ENCODE measurements at places on chromosomes 7 and 10.

- peak; percentile 71 for DNase-seq
These were observed 4.5 kb downstream of the SAP25 start for GRCh38 chr7:100568896-100569844.

GRCh38 chr10:72688208-72688651 lies 3.7 kb upstream of the MCU start:
- peak; percentile 34 for DNase-seq

- DNase-seq: no peak
These were observed 125.2 kb downstream of the GNAT3 start for GRCh38 chr7:80386686-80387085.

DNA sequence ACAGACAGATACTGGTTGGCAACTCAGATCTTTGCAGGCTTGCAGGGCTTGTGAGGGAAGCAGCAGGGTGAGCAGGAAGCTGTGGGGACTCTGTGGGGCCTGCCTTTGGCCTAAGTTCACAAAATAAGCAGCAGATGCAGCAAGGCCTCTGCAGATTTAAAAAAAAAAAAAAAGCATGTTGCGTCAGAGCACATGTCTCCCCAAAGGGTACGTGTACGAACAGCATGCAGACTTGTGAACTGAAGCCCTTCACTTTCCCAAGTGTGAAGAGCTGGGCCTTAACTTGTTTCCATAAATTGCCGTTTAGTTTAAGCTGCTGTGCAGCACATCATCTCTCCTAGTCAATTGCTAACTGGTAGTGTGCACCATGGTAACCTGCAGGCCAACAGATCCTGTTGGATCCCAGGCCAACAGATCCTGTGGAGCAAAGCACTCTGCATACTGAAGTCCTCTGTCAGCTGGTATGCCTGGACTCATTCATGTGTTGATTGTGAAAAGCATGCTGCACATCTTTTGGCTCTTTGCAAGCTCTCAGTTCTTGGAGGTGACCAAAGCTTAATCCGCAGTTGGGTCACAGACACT lies 10.8 kb upstream of the XPNPEP1 start:
- peak; percentile 18 for DNase-seq

DNA sequence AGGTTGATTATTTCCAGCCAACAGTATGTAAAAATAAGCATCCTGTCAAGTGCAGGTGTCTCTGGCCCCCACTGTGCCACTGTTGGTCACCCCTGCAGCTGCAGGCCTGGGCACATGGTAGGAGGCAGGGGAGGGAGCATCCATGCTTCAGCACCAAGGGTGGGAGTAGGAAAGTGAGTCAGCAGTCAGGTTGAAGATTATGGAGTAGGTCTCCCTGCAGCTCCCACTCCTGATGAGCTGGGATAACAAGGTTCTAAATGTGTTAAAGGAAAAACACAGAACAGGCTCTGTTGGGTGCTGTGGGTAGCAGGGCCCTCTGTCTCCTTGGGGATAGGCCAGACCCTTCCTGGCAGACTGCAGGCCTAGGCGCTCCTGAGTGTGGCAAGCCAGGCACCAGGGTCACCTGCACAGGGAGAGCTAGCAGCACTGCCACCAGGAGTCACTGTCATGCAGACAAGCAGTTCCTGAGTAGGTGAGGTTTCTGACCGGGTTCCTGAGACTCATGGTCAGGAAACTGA lies 59.3 kb downstream of the NUDCD3 start:
- DNase-seq: no peak

- no peak for DNase-seq
These were observed 329 bp downstream of the NOLC1 start for GRCh38 chr10:102152545-102152890.

DNA sequence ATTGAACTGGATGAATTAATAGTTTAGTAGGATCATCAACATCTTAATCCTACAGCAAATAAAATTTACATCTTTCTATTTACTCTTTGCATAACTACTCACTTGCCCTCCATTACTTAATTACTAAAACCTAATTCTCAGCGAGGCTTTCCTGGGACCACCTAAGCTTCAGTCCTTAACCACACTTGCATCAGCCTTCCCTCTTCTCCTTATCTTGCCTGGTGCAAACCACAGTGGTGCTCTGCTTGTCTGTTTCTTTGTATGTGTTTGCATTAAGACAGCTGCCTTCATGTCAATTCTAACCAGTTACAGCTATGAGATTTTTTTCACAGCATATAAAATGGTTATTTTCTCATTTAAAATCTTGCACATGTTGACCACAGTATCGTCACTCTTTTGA lies 72.6 kb upstream of the ZNF92 start:
- DNase-seq: no peak

DNA sequence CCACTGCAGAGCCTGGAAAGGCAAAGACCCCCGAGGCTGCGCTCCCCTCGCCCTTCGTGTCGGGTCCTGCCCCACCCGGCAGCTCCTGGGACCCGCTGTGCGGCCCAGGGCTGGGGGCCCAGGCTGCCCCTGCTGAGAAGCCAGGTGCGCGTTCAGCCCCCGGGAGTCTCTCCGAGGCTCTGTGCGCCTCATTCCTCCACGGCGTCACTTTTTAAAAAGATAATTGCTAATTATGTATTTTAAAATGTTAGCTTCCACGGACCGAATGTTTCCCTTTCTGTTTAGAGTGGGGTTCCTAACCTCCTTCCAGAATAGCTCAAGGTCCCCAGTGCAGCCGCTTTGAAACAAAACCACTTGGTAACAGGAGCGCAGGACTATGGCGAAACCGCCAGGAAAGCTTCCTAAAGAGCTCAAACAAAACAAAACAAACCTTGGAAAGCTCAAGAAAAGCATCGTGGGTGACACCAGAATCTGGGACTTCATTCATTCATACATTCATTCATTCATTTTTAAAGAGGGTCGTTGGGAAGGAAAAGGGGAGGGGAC lies 45.6 kb downstream of the PDIA4 start:
- no peak for DNase-seq

DNA sequence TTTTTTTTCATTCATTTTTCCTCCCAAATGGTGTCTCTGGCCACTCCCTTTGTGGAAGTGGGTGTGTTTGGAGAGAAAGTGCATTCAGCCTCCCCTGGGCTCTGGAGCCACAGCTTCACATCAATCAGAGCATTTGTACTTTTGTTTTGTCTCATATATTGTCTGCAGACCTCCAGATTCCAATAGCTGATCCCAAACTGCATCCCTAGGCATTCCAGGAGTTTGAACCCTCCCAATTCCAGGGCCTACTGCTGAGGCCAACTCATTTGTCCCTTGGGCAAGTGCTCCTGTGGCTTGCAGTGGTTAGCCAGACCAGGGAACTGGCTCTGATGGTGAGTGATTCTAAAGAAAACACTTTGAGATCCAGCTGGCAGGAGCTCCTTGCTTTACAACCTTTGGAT lies 163.3 kb downstream of the IPMK start:
- no peak for DNase-seq

- no peak for DNase-seq
These were observed 18.4 kb downstream of the NKX2-3 start for GRCh38 chr10:99551158-99551557.

DNA sequence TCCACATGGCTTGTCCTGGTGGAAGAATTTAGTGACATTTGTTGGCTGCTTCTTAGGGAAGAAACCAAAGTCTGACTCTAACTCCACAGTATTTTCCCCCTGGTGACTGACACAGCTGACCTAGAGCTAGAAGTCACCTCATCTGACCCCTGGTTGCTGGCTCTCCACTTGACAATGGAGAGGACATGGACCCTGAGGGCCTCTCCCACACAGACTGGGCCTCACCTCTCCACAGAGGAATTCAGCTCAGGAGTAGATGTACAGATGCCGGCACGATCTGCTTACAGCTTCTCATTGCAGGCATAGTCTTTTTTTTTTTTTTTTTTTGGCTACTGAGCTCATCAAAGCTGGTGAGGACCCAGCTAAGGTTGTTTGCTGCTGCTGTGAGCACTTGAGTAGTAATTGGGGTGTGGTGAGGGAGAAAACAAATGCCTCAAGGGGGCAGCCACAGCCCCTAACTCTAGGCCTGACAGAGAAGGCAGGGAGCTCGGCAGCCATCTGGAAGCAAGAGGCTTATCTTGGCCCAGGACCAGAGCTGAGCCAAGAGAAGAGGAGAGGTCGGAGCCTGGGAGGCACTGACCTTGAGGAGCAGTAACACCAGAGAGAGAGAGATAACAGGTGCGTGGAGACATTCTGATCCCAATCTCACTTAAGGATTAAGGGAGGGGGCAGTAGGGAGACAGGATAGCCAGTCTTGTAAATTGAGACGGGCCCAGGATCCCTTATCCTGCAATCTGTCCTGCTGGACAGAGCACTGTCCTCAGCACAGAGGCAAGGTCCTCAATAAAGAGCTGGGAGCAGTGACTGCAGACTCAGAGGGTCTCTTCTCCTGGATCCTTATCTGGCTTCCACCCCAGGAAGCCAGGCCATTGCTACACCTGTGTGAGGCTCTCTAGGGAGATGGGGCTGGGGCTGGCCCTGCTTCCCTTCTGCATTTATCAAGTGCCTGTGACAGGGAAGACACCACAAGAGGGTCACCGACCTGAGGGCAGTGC lies 9.4 kb downstream of the PRSS58 start:
- no peak for DNase-seq

DNA sequence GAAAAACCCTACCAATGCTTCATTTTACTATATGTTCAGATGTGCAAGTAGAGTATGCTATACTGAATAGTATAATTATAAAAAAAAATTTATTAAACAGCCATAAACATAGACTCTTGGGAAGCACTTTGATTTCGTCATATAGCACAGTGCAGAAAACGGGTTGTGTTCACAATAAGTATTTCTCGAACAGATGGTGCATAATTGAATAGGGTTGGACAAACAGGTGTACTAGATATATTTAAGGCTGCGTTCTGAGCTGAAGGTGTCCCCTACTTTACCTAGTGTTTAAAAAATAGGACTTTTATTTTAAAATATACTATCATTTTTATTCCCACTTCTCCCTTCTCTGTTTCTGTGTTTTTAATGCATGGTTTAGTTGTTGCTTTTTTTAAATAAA lies 841.5 kb downstream of the ANKRD7 start:
- no peak for DNase-seq

- DNase-seq: peak; percentile 13
These were observed 121.0 kb upstream of the TBX20 start for GRCh38 chr7:35374858-35375257.

GRCh38 chr7:27123007-27123476 lies 7.5 kb downstream of the HOXA4 start:
- no peak for DNase-seq

DNA sequence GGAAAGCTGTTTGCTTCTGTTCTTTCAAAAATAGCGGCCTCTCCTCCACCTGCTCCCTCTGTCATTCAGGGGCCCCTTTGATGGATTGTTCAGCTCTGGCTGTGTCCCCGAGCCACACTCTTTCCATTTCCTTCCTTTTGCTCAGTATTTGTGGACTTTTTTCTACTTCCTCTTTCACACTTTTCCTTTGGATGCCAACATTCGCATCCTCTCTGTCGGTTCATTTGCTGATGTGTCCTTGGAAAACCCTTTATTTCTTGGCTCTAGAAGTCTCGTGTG lies 11.7 kb upstream of the PWWP2B start:
- DNase-seq: no peak
